ENCODE measurements at places on chromosomes 11 and 22.

DNA sequence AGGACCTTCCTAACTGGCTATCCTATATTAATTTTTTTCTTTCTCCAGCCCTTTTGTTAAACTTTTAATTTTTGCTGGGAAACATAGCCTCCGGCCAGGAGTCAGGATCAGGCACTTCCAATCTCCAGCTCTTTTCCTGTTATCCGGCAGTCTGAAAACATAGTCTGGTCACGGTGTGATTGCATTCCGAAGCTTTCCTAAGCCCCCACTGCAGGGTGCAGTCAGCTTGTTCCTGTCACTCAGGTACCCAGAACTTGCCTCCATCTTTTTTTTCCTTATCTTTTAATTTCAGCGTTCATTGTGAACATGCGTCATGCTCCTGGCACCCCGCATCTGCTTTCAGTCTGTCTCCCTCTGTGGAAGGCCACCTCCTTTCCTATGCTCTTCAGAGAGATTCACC, 59.4 kb downstream of the GRK3 start:
- DNase-seq = no peak

DNA sequence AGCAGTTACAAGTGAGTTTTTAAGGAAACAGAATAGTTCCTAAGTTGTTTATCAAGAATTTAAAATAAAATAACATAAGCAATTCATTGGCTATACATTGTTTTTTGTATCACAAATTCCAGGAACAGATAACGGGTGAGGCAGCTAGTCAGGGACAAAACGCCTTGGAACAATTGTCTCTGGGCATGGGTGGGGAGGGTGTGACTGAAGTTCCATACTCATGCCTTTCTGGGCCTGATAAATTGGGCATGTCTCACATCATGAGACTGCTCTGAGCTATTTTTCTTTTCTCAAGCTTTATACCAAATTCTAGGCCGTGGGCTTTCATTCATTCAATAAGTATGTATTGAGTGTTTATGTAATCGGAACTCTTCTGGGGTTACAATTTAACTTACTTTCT, 21.6 kb downstream of the FOLR3 start:
- DNase-seq = no peak

- DNase-seq = no peak
Observed at GRCh38 chr11:18599739-18600230, at the start of gene MISFA. Gene MISFA, plus strand, starts transcription at chr11:18599789. Its CDS starts 140 bp downstream, at chr11:18599929.

DNA sequence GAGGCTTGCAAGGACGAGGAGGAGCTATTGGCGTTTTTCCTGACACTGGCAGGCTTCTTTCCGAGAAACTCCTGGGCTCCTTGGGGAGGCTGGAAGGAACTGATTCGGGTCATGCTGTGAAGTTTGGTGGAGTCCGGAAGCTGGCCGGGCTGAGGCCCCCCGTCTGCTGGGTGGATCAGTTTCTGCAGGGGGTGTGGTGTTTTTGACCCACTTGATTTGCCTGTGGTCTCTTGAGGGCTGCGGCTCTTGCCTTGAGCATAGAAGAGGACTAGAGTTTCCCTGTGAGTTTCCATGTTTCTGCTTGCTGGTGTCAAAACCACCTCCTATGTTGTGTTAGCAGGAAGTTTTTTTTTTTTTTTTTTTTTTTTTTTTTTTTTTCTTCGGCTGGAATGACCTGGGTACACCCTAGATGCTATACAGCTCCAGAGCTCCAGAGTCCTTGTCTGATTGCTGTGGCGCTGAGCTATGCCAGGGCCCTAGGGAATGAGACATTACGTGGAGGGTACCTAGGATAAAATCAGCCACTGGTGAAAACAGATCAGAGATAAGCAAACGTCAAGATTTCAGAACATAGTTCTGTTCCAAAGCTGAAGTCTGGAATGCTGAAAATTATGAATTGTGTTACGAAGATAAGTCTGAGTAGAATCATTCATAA, 728 bp downstream of the TBC1D22A start:
- DNase-seq = no peak

GRCh38 chr11:65559535-65559934, 1.4 kb upstream of the LTBP3 start:
- no peak for DNase-seq

DNA sequence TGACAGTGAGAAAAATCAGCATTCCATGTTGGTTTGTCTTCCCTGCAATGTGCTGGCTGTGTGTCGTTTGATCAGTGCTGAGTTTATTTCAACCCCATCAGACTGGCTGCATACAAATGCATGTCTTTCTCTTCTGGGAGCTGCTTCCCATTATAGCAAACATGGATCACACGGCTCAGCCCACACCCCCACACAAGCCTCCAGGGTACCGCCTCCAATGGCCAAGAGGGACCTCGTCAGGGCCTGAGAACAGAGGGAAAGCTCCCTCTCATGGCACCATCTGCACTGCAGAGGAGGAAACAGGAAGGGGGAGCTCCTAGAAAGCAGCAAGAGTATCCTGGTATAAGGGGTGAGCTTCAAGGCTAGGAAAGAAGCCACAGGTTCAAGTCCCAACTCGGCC, 214.2 kb downstream of the LARGE1 start:
- no peak for DNase-seq

DNA sequence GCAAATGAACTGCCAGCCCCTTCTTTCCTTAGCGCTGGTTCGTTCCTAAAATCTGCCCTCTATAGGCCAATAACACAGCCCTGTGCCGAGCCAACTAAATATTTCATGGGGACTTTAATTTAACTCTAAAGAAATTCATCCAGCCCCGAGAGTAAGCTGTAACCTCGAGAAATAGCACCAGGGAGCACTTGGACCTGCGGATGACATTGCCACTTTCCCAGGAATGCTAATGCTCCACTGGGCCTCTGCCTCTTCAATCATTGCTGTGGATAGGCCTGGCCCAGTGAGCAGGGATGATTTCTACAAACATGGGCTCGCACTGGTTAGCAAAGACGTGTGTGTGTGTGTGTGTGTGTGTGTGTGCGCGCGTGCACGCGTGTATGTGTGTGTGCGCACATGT, 95.3 kb upstream of the TBCEL start:
- no peak for DNase-seq

DNA sequence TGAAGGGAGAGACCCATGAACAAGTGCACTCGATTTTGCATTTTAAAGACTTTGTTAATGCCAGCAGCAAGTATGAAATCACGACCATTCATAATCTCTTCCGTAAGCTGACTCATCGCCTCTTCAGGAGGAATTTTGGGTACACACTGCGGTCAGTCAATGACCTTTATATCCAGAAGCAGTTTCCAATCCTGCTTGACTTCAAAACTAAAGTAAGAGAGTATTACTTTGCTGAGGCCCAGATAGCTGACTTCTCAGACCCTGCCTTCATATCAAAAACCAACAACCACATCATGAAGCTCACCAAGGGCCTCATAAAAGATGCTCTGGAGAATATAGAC, 5.9 kb downstream of the SERPIND1 start:
- no peak for DNase-seq

DNA sequence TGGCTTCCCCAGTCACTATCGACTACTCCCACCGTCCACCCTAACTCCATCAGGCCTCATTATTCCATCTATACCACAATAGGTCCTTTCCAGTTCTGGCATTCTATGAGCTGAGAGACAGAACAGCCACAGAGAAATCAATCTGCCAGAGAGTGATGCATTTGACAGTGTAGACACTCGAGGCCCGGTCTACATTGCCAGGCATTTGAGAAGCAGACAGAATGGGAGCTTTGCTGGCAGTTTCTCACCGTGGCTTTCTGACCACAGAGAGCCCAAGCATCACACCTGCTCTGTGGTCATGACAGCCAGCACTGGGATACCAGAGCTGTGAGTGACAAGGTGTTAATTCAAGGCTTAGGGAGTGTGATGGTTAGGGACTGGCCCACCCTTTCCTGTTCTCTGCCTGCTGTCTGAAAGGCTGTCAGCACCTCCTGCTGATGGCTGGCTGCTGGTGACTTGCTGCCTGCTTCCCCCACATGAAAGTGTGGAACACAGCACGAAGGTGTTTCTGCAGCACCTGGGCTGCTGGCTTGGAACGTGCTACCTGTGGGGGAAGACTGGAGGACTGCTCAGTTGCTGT, 137.8 kb downstream of the KIRREL3 start:
- DNase-seq = no peak

GRCh38 chr22:37337204-37337943, 55.1 kb downstream of the CYTH4 start:
- no peak for DNase-seq

DNA sequence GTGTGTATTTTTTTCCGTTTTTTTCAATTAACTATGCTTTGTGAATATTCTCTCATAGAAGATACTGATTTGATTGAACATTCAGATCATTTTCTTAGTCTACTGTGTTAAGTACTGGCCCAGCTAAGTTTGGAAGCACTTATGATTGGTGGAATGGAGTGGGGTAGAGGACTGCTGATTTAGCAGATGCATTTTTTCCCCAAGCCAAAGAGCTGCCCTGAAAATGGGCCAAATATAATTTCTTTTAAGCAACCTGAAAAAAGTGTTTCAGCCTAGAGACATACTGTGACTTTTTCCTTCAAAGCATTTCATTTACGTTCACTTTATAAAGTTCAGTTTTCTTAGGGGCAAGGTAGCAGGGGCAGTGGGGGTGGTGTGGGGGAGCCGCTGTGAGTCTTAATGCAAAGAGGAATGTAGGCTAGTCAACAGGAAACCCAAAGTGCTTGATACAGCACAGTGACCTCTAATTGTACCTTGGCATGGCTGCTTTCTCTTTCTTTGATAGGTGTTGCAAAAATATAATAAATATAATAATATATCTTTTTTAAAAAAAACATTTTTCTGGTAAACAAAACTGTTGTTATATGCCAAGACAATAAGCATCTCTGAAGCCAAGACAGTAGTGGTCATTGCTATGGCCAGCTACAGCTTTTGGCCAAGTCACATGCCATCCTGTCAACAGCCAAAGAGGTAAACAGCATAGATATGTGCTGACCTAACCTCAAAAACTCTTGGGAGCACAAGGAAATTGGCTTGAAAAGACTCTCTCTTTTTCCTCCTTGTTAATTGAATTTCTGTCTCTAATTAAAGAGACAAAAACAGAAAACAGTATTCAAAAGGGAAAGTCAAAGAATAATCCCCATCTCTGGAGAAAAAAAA, 58.8 kb downstream of the LIF start:
- DNase-seq = no peak

DNA sequence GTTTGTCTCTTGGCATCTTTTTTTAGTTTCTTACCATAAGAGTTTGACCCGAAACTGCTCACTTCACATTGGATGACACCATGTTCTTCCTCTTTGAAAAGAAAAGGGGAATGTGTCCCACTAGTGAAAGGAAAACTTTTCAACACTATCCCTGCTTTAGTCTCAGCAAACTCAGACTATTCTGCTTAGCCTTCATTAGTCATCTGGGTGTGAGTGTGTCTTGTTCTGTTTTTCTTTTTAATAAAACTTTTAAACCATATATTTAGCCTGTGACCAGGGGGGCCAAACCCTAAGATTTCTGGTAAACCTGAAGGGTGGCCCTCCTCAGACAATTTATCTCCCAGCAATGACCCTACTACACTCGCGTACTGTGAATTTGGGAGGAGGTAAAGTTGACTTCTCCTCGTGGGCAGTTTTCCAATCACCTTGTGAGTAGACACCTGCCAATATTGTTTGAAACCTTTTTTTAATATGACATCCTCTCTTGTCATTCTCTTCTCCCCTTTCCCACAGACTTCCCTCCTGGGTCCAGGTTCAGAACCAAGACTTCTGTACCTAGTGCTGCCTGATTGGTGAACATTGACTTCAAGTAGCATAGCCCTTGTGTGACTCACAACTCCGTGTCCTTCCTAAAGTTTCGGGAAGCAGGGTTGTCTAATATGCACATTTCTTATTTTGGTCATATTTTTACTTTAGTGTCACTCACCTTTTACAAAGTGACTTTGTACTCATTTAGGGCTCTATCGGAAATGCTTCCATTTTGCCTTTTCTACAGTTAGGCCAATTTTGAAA, 39.9 kb downstream of the DBX1 start:
- no peak for DNase-seq

GRCh38 chr11:36007127-36007655, 63.3 kb downstream of the LDLRAD3 start:
- DNase-seq = no peak

- DNase-seq = no peak
Observed at GRCh38 chr11:83249972-83250593, 36.1 kb downstream of the CCDC90B start.

- DNase-seq = no peak
Observed at GRCh38 chr11:20249378-20249777, 89.1 kb upstream of the DBX1 start.

DNA sequence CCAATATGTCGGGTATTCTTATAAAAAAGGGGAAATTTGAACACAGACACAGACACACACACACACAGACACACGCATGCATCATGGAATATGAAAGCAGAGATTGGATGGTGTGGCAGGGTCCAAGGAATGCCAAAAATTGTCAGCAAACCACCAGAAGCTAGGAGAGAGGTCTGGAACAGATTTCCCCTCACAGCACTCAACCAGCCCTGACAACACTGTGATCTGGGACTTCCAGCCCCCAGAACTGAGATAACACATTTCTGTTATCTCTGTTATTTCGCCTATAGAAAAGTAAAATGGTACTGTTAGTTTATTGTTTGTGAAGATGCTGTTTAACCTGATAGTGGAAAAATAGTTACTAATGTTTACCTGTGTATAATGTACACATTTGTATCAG, 145.4 kb upstream of the ZBED5 start:
- no peak for DNase-seq

DNA sequence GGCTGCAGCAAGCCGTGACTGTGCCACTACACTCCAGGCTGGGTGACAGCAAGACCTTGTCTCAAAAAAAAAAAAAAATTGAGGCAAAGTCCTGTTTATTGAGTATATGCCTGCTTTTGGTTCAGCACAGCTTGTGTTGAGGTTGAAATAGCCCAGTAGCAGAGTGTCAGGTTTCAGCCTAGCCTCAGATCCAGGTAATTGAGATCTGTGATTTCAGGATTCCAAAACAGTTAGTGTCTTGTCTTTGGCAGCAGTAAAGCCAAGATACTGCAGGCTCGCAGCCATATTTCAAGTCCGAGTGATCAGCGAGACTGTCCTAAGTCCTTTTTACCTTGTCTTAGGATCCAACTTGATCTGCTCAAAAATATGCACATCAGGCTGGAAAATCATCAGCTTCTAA, 27.0 kb downstream of the CUL5 start:
- no peak for DNase-seq

GRCh38 chr22:48748113-48748859, 1079.4 kb downstream of the BRD1 start:
- DNase-seq = no peak

DNA sequence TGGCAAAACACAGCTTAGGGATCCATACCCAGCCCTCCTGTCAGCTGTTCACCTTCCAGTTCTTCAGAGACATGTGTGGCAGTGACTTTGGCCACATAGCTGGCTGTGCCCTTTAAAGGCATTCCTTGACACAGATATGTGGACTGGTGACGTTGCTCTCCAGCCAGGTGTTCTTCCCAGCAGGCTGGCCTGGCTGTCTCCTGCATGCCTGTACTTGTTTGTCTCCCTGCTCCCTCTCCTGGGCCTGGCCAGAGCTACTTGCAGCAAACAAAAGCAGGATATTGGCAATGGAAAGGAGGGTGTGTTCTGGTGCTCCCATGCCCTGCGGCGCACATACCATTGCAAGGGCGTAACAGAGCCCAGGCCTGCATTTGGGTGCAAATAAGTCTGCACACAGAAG, 38.3 kb downstream of the PIK3IP1 start:
- no peak for DNase-seq
